AG09309 (cell line): ENCODE measurements at places on chromosomes 3 and 15.

DNA sequence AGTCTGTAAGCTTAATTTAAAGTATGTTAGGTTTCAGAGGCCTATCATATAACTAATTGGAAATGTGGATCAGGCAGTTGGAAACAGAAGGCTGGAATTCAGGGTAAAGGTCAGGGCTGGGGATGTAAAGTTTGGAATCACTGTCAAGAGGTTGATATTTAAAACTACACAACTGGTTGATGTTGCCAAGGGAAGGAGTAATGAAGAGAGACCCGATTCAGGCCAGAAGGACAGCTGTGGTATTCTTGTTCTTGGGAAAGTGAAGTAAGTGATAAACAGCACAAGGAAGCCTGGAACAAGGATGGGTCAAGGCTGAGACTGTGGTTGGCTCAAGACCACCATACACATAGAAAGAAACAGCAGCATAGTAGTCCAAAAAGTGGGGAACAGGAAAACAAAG, 654.2 kb downstream of the NTRK3 start:
- DNase-seq, result no peak

DNA sequence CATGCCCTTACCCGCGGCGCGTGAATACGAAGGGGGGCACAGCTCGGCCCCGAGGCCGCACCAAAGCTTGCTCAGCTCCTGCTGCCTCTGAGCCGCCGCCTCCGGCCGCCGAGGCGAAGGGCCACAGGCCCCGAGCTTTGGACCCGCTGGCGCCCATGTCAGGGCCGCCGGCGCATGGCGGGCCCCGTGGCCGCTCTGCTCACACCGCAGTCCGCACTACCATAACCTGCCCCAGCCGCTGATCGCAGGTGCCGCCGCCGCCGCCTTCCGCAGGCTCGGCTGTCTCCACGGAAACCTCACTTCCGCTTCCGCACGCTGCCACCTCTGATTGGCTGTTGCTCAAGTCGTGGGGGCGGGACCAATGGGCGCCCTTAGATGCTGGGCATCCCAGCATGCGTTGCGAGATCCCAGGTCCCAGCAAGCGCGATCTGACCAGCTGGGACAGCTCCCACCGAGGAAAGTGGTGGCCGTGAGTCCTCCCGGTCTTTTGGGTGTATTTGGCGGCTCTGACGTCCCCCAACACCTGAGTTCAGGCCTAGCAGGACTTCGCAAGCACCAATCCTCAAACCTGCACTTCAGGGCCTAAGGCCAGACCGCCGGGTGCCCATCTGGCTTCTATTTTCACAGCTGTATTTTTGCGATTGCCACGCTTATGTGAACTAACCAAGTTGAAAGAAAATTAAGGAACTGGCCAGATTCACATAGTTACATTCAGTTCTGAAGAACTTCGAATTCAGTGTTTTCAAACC, at the start of gene TUSC2:
Gene TUSC2, minus strand, starts transcription at position 281 of the 749 bp plus-strand sequence. Its CDS starts 124 bp downstream, at position 157.
- peak; percentile 72 for DNase-seq

DNA sequence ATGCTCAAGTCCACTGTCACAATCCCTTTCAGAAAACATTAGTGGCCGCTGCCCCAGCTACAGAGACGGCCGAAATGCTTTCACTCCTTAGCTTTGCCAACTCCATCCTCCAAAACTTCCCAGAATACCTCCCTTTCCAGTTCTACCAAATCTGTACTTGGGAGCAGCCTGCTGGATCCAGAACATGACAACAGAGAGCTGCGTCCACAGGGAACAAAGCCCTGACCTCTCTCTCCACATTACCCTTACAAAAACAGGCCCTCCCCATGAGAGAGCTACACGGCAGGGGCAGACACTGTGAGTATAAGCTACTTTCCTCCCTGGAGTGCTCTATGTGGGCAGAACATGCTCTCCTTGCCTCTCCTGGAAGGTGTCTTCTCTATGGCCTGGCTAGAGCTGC, 6.3 kb downstream of the RBM15B start:
- no peak for DNase-seq

DNA sequence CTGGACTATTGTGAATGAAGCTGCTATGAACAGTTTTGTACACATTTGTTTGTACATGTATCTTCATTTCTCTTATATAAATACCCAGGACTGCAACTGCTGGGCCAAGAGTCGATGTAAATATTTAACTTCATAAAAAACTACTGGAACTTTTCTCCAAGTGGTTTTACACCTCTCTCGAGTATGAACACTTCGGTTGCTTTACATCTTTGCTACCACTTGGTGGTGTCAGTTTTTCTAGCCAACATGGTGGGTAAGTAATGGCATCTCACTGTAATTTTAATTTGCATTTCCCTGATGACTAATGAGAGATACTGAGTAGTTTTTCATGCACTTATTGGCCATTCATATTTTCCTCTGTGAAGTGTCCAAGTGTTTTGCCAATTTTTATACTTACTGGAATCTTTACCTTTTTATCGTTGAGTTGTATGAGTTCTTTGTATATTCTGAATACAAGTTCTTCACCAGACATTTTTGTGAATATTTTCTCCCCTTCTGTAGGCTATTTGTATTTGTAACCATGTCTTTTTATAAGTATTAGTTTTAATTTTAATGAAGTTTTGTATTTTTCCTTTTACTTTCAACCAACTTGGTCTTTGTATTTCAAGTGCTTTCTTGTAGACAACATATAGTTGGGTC, 44.4 kb downstream of the PCOLCE2 start:
- peak; percentile 28 for DNase-seq

- no peak for DNase-seq
Observed at GRCh38 chr15:49620199-49620598, 419 bp downstream of the FAM227B start.

GRCh38 chr3:35201211-35201610, 438.1 kb upstream of the ARPP21 start:
- DNase-seq, result no peak

GRCh38 chr3:130414457-130414856, 69.0 kb downstream of the COL6A5 start:
- no peak for DNase-seq
